CD4-positive, alpha-beta memory T cell (primary cell): ENCODE measurements at places on chromosomes 6 and 20. TPM values are rescaled to one million over a fixed set of nuclear protein-coding genes. Genes with fewer than 3 reads are reported as not detected.

The MEI4 gene
- total RNA-seq, result not detected

The LY86 gene
- total RNA-seq, result 1.0 TPM

The LRFN2 gene
- not detected for total RNA-seq

The ACTL10 gene
- 5.5 TPM for total RNA-seq

The SYCP2 gene
- 5.4 TPM for total RNA-seq

The BMP6 gene
- total RNA-seq, result not detected

The HCRTR2 gene
- not detected for total RNA-seq

The ME1 gene
- 0.58 TPM for total RNA-seq

The SLCO4A1 gene
- 0.97 TPM for total RNA-seq

The PNPLA1 gene
- total RNA-seq, result not detected
